ENCODE measurements at places on chromosomes 5 and 9.

DNA sequence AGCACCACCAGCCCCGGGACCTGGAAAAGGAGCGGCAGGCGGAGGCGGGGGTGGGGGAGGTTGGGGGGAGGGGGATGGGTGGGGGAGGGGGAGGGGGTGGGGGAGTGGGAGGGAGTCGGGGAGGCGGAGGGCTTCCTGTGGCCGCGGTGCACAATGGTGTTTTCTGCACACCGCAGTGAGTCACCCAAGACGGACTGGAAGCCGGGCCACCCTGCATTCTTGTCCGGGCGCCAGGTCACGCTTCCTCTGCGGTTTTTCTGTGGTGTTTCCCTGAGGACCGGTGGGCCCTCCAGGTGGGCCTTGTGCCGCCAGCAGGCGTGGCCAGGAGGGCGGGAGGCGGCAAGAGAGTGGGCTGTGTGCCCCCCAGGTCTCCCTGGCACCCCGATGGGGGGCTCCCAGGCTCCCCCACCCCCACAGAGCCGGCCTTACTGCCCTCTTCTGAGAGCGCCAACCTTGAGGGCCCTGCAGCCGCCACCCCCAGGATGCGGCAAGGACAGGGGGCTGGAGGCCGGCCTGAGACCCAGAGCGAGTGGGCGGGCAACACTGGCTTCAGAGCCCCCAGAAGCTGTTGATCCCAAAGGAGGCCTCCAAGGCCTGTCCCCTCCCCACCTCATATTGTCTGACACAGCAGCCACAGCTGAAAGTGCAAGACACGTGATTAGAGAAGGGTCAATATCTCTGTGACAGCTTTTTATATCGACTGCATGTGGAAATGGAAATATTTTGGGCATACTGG, 11.1 kb downstream of the EXD3 start:
- peaks cover 24% of the 10 kb centered on the region for H3K4me1 ChIP-seq
- H3K36me3 ChIP-seq, result no peaks in the 10 kb centered on the region
- H3K27me3 ChIP-seq, result no peaks in the 10 kb centered on the region
- peak; percentile 58 for DNase-seq
- H3K27ac ChIP-seq, result peak overlapping the region; percentile 23

GRCh38 chr5:153816870-153817269, 221.8 kb downstream of the FAM114A2 start:
- DNase-seq, result no peak
- no peak overlapping the region for H3K27ac ChIP-seq
- H3K36me3 ChIP-seq, result no peaks in the 10 kb centered on the region
- H3K27me3 ChIP-seq, result no peaks in the 10 kb centered on the region

- H3K4me3 ChIP-seq, result no peak overlapping the region
- no peak for DNase-seq
These were observed 117.6 kb upstream of the ATP10B start for GRCh38 chr5:160969645-160970044.

GRCh38 chr5:134477462-134478245, 47.8 kb upstream of the JADE2 start:
- H3K36me3 ChIP-seq, result no peaks in the 10 kb centered on the region
- no peak overlapping the region for H3K27ac ChIP-seq
- peak; percentile 17 for DNase-seq
- no peaks in the 10 kb centered on the region for H3K27me3 ChIP-seq
- no peak overlapping the region for H3K4me3 ChIP-seq

DNA sequence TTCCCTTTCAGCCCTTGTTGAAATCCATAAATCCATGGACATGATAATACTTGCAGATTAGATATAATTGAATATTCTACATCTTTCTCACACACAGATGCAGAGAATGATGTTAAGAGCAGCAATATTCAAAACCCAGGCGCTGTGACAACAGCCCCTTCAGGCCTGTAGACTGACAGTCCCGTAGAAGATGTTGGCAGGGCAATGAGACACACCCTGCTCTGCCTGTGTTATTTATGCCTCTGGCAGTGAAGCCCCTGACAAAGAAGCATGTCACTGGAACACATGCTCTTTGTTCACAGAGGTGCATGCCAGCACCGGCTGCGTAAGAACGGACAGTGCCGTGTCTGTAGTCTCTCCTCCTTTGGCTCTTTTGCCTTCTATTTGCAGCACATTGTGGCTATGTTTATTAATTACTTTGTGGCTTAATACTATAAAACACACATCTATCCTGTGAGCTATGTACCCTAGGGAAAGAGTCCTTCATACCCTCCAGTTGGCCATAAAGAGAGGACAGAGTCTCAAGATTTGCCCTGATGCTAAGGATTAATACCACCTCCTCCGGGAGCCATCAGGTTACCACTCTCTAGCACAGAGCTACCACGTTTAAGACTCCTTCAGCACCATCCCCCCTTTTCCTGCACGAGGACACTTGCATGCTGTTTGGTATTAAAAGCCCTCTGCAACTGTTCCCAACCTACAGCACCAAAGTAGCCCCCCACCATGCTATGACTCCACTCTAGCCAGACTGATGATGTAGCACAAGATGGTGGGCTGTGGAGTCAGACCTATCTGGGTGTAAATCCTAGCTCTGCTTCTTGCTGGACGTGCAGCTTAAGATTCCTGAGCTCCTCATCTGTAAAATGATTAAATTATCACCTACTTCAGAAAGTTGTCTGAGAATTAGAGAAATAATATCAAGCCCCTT, 2.0 kb upstream of the ANP32B start:
- H3K4me3 ChIP-seq, result no peak overlapping the region
- no peak overlapping the region for H3K27ac ChIP-seq
- H3K4me1 ChIP-seq, result no peaks in the 10 kb centered on the region
- DNase-seq, result peak; percentile 62
- no peaks in the 10 kb centered on the region for H3K27me3 ChIP-seq
